ENCODE measurements at places on chromosomes 7 and 10.
A peak's percentile ranks its signal among the peaks of the same experiment; 100 is the strongest.

GRCh38 chr7:22120391-22121053 lies 174.8 kb upstream of the CDCA7L start:
- no peak for DNase-seq

GRCh38 chr7:132250480-132251326 lies 325.6 kb downstream of the PLXNA4 start:
- no peak for DNase-seq

DNA sequence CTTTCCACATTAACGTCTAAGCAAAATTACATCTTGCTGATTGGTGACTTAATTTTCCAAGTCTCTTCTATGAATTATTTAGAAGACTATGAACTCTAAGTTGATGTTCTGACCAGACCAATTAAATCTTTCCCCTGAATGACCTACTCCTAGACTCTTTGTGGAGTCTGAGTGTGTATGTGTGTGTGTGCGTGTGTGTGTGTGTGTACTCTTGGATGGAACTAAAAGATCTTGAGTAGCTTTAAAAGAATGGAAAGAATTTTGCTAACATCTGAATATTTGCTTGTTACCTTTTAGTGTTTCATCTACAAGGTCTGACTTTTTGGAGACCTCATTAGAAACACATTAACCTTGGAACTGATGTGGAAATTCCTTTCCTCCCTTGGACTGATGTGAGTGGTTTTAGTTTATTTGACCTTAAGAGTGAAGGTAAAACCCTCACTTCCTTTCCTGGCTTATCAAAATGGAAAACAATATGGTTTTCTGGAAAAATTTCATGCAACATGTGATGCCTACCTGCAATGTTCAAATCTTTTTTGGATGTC lies 257.1 kb downstream of the GATA3 start:
- no peak for DNase-seq

- no peak for DNase-seq
These were observed 352.5 kb downstream of the FGFR2 start for GRCh38 chr10:121245754-121246153.

- DNase-seq = no peak
These were observed 90.9 kb upstream of the STK17A start for GRCh38 chr7:43491984-43492383.

DNA sequence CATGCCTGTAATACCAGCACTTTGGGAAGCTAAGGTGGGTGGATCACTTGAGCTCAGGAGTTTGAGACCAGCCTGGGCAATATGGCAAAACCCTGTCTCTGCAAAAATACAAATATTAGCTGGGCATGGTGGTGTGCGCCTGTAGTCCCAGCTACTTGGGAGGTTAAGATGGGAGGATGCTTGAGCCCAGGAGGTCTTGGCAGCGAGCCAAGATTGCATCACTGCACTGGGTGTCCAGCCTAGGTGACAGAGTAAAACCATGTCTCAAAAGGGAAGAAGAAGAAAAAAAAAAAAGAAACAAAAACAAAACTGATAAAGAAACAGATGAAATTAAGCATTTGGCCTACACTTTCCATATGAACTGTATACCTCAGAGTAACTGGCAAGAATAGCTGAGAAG lies 319.2 kb downstream of the PARD3 start:
- peak; percentile 3 for DNase-seq

GRCh38 chr10:63133821-63134557 lies 861 bp downstream of the NRBF2 start:
- peak; percentile 60 for DNase-seq

DNA sequence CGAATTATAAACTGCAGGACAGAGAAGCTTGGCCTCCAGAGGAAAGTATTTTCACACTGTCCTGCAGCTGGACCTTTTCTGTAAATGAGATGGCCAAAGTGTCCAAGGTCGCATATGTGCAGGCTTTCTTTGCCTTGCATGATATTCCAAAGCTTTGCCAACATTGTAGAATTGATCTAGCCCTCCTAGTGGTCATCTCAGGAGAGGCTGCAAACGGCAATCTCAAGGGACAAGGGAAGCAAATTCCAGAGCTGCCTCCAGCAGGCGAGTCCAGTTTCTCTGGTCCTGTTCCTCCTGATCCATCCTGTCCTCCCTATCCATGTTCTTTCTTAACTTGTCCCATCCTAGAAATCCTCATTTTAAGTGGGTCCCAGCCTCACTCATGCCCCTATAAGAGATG lies 373.4 kb upstream of the PCDH15 start:
- DNase-seq = no peak

- no peak for DNase-seq
These were observed 121.0 kb upstream of the FAM171A1 start for GRCh38 chr10:15491856-15492642.

DNA sequence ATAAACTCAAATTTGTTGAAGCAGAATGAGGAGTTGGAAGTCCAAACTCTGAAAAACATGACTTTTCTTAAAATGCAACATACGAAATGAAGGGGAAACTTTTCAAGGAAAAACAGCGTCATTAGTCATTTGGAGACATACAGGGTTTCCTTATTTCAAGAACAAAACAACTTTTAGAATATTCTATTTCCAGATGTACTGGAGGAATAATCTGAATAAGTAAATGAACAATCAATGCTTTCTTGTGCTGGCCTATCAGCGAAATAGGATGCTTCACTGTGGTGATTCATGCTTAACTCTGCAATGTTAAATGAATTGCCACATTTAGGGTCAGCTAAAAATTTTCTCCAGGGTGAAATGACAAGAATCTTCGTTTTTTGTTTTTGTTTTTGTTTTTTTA lies 114.3 kb downstream of the SEMA3C start:
- DNase-seq = no peak

DNA sequence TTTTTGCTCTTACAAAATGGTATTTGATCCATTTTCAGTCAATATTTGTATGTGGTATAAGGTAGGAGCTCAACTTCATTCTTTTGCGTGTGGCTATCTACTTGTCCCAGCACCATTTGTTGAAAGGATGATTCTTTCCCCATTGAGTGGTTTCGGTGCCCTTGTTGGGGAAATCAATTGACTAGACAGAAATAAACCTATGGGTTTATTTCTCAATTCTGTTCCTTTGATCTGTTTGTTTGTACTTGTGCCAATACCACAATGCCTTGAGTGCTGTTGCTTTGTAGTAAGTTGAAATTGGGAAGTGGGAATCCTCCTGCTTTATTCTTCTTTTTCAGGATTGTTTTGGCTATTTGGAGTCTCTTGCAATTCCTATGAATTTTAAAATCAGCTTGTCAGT lies 41.0 kb downstream of the SNX10 start:
- DNase-seq = no peak

GRCh38 chr7:92456236-92456635 lies 9.0 kb downstream of the GATAD1 start:
- DNase-seq = no peak

DNA sequence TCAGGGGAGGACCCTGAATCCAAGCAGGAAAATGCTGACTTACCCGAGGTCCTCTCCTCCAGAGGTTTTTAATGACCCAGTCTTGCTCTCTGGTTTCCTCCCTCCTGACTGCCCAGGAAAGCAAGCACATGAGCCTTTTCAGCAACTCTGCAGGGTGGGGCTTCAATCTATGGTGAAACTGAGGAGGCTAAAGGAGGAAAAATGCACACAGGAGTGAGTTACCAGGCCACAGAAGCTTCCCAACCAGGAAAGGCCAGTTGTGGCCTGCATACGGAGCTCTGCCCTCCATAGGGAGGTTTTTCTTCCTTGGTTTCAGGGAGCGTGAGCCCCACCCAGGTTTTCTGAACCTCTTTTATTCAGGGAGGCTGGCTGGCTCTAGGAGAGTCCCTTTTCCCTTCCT lies 14.1 kb upstream of the DLG5 start:
- DNase-seq = no peak

GRCh38 chr10:27612551-27613035 lies 108.5 kb downstream of the RAB18 start:
- DNase-seq = no peak

GRCh38 chr7:34454381-34454780 lies 203.6 kb upstream of the NPSR1 start:
- DNase-seq = no peak

GRCh38 chr7:74405191-74405898 lies 48.4 kb upstream of the GTF2IRD1 start:
- DNase-seq = peak; percentile 62

DNA sequence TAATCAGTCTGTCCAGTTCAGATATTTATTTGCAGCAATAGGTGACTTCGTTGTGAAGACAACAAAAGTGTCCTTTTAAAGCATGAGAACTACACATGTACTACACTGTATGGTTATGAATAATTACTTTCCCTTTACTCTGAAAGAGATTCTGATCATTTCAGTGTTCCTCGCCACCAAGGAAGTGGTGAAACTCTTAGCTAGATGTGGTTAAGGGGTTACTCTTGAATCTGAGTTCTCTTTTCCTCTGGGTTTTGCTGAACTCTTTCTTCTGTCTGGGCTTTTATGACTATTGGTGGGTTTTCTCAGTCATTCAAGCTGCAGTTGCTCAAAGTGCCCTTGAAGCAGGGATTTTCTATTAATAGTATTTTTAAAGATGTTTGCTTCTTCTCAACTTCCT lies 127.9 kb upstream of the SEM1 start:
- DNase-seq = peak; percentile 26

DNA sequence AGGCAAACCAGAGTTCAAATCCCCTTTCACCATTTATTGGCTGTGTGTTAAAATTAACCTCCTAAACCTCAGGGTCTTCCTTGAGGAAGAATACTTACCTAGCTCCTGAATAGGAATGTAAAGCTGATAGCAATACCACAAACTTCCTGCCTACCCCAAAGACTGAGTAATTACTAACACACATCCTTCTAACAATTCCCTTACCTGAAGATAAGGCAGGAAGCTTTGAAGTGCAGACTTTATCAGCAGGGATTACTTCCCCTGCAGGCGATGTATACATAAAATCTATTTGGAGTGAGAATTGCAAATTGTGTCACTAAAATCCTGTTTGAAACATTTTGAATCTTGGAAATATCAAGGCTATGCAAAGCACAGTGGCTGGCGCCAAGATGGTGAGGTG lies 21.2 kb downstream of the EVX1 start:
- DNase-seq = no peak

DNA sequence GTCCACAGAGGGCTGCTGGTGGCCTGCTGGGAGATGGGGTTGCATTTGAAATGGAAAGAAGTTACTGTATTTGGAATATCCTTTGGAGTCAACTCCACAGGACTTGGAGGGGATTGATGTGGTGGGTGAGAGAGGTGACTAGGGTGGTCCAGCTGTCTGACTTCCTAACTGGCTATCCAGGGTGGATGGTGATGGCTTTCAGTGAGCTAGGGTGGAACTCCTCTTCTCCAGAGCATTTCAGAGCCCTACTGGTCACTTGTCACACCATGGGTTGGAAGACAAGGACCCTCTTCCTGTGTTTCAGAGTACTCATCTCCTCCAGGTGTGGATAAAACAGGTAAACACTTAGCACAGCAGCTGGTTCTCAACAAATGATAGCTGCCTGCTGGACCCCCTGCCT lies 3.3 kb upstream of the ADAMTS14 start:
- no peak for DNase-seq

GRCh38 chr7:8985255-8985654 lies 551.8 kb downstream of the NXPH1 start:
- DNase-seq = no peak

- peak; percentile 60 for DNase-seq
These were observed 26.5 kb downstream of the DNAJB12 start for GRCh38 chr10:72328045-72328828.

- DNase-seq = no peak
These were observed 13.9 kb upstream of the BMS1 start for GRCh38 chr10:42768581-42769152.

DNA sequence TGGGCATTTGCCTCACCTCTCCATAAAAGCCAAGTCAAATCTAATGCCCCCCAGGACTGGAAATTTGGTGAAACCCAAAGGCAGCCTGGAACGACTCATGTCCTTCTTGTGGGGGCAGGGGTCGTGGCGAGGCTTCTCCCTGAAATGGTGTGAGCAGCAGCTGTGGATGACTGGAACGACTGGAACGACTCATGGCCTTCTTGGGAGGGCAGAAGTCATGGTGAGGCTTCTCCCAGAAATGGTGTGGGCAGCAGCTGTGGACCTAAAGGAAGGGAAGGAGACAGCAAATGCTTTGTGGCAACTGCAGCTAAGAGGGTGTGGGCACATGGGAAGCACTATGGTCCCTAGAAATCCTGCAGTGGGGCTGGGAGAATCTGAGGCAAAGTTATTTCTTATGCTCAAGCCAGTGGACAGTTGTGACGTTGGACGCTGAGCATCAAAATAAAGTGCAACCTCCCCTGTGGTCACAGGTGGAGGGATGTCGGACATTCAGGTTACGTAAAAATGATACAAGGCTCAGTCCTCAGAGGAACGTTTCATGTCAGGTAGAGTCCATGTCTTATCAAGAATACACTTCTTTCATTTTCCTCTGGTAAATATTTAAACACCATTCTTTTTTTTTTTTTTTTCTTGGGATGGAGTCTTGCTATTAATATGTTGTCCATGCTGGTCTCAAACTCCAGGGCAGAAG lies 107.0 kb upstream of the KIF5B start:
- no peak for DNase-seq

GRCh38 chr10:130493021-130493420 lies 356.8 kb downstream of the GLRX3 start:
- DNase-seq = no peak

- DNase-seq = peak; percentile 69
These were observed 870 bp downstream of the FZD1 start for GRCh38 chr7:91264924-91265681.

DNA sequence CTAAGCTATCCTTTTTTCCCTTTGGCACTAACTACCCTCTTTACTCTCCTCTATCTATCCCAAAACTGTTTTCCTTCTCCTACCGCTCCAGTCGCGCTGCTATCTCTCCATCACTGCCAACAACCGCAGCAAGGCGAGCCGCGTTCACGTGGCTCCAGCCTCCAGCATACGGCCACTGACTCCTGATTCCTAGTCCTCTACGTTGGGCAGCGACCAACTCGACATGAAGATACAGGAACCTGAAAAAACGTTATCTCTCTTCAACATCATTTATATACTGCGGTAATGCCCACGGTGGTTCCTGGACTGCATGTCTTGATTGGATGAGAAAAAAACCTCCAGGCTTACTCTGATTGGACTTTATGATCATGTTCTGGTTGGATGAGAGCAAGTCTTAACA lies 129.5 kb downstream of the ZNF716 start:
- no peak for DNase-seq

GRCh38 chr7:150401861-150402631 lies 22.9 kb downstream of the ZNF775 start:
- DNase-seq = no peak

DNA sequence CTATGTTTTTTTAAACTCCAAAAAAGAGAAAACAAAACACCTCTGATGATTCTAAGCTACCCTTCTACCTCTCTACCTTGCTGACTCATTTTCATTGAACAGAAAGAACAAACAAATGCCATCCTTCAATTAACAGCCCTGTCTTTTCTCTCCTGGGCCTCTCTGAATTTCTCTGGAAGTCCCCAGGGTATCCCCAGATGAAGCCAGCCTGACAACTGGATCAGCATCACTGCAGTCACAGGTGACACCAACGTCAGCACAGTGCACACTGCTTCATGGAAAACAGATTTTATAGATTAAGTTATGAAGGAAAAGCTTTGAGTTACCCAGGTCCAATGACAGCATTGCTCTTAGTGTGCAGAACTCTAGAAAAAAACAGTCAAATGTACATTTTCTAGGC lies 5.7 kb downstream of the HUS1 start:
- no peak for DNase-seq

GRCh38 chr7:22559829-22560489 lies 60.0 kb upstream of the STEAP1B start:
- no peak for DNase-seq

- peak; percentile 46 for DNase-seq
These were observed 122.3 kb upstream of the LYZL2 start for GRCh38 chr10:30751678-30752331.

- no peak for DNase-seq
These were observed 8.6 kb upstream of the CPED1 start for GRCh38 chr7:120979765-120980499.

- DNase-seq = no peak
These were observed at the start of gene FAM237B for GRCh38 chr7:90320801-90321494. Gene FAM237B (minus strand): TSS chr7:90321304. CDS start chr7:90319748, 1,556 bp downstream.
